ENCODE measurements at places on chromosomes 16 and 17. TPM values are rescaled to one million over a fixed set of nuclear protein-coding genes. Genes with fewer than 3 reads are reported as not detected.

SGSM2 gene
- 50.0 TPM for total RNA-seq

TRIM65 gene
- 16.5 TPM for total RNA-seq

CYB5B gene
- total RNA-seq: 68.7 TPM

KRT36 gene
- not detected for total RNA-seq

KRTAP9-8 gene
- total RNA-seq: not detected

ASPHD1 gene
- total RNA-seq: 12.8 TPM

TP53TG3E gene
- not detected for total RNA-seq

SYCE1L gene
- 0.40 TPM for total RNA-seq

Data from smooth muscle cell of the pulmonary artery (primary cell).